ENCODE measurements at places on chromosomes 5 and 9.

- no peak for DNase-seq
Observed at GRCh38 chr5:7395432-7395946, 449 bp upstream of the ADCY2 start.

- no peak for DNase-seq
Observed at GRCh38 chr9:113645978-113646253, 182.4 kb downstream of the RGS3 start.

GRCh38 chr5:141879426-141879759 lies 1.2 kb upstream of the PCDH1 start:
- DNase-seq = no peak

DNA sequence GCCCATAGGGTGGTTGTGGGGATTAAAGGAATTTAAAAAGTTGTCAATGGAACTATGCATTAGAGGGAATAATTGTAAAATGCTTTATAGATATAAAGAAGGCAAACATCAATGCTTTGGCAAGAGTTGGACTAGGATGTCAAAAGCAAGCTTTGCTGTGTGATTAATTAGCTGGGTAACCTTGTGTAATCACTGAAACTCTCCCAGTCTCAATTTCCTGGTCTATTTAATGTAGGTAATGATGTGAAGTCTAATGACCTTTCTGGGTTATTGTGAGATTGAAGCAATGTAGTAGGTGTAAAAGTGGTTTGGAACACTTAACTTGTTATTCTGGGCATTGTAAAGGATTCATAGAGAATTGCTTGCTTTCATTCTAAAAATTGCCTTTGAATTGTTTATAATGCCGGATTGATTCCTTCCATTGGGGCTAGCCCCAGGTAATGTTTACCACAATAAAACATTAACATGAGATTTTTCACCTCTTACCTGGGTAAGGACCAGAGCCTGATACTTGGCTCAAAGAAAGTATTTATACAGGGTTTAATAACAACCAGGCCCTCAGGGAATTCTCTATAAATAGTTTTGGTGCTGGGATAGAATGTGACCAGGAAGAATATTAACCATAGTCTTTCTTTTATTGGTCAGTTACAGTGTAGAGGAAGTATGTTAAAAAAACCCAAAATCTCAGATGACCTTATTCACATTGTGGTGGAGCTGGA lies 30.0 kb upstream of the CLINT1 start:
- no peak for DNase-seq

GRCh38 chr5:165622864-165623536 lies 2117.6 kb downstream of the MAT2B start:
- DNase-seq = no peak

DNA sequence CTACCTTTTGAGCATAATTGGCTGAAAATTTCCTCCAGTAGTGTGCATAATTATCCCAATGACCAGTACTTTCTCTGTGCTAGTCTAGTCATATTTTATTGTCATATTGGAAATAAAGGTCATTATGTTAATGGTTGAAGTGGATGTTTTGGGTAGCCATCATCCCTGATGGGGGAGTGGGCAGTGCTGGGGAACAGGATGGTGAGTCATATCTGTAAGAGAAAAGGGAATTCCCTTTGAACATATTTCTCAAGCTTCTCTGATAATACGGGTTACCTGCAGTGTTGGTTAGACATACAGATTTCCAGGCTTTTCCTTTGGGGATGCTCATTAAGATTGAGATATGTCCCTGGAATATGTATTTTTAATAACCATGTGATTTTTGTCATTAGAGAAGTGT lies 33.3 kb upstream of the SPATA31D4 start:
- DNase-seq = no peak

DNA sequence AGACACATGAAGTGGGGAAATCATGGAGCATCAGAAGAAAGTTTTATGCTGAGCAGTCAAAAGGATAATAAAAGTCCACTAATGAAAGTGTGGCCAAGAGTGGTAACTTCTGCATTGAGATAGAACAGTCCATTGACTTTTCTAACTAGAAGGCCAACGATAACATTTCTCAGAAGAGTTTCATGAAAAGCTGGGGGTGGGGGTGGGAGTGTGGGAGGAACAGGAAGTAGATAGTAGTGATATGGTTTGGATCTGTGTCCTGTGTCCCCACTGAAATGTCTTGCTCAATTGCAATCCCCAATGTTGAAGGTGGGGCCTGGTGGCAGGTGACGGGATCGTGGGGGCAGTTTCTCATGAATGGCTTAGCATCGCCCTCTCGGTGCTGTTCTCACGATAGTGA lies 36.2 kb upstream of the SNAPC3 start:
- DNase-seq = no peak

DNA sequence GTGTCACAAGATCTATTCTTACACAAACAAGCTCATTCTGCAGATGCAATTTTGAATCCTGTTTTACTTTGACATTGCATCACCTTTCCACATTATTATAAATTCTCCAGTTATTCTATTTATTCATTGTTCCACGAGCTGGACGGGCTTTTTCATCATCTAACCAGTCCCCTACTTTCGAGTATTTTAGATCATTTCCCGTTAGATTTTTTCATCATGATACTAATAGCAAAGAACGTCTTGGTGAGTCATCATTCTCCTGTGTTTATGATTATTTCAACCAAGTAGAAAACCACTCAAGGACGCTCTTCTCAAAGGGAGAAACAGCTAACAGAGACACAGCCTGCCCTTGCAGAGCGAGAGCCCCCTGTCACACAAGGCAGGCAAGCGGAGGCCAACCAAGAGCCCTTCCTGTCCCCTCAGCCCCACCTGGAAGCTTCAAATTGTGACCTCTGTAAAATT lies 15.1 kb downstream of the BBLN start:
- DNase-seq = no peak

DNA sequence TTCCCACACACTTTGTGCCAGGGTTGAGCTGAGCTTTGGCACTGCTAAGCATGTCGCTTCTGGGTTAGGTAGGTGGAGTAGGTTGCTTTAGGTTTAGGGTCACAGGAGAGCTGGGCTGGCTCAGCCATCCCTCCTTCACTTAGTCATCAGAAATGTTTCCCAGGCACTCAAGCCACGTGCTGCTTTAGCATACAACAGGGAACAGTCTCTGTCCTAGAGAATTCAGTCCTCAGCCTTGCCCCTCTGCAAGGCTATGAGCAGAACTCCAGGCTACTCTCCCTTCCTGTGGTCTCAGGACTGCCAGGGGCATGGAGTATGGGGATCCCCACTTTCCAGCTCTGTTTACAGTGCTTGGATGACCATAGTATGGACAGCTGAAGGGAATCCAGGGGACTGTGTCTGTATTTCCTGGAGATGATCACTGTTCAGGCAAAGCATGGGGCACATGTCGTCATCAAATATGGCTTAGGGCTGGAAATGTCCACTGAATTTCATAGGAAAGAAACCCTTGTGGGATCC lies 7.5 kb upstream of the ANKRD33B start:
- no peak for DNase-seq

GRCh38 chr5:97224112-97224750 lies 41.2 kb upstream of the RIOK2 start:
- no peak for DNase-seq

DNA sequence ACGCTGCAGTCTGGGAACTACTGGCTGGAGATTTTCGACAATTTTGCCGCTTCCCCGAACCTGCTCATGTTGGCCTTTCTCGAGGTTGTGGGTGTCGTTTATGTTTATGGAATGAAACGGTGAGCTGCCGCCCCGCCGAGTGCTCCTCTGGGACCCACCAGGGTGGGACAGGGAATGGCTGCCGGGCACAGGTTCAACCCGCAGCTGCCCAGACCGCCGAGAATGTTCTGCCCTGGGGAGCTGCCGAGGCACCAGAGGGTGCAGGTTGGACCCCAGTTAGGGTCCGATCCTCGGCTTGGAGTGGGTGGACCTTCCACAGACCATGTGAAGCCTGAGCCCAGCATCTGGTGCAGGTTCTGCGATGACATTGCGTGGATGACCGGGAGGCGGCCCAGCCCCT lies 19.1 kb downstream of the SLC6A18 start:
- DNase-seq = no peak

GRCh38 chr9:21317956-21318923 lies 13.1 kb upstream of the IFNA5 start:
- peak; percentile 42 for DNase-seq

DNA sequence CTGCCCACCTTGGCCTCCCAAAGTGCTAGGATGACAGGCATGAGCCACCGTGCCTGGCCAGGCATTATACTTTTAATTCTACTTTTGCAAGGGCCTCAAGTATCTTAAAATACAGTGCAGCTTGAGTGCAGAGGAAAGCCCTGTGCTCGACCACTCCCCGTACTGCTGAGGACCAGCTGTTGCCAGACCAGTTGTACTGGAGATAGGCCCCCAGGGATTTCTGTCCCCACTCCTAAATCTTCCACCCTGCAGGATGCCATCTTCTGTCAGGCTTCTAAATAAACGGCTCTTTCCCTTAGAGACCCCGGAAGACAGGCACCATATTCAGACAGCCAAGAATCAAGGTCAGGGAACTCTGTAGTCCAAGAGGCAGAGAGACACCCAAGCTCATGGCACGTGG lies 16.6 kb upstream of the PSMD5 start:
- DNase-seq = no peak

GRCh38 chr9:4686112-4686511 lies 6.7 kb downstream of the CDC37L1 start:
- no peak for DNase-seq

GRCh38 chr9:15837079-15837679 lies 284.3 kb downstream of the CCDC171 start:
- peak; percentile 62 for DNase-seq

DNA sequence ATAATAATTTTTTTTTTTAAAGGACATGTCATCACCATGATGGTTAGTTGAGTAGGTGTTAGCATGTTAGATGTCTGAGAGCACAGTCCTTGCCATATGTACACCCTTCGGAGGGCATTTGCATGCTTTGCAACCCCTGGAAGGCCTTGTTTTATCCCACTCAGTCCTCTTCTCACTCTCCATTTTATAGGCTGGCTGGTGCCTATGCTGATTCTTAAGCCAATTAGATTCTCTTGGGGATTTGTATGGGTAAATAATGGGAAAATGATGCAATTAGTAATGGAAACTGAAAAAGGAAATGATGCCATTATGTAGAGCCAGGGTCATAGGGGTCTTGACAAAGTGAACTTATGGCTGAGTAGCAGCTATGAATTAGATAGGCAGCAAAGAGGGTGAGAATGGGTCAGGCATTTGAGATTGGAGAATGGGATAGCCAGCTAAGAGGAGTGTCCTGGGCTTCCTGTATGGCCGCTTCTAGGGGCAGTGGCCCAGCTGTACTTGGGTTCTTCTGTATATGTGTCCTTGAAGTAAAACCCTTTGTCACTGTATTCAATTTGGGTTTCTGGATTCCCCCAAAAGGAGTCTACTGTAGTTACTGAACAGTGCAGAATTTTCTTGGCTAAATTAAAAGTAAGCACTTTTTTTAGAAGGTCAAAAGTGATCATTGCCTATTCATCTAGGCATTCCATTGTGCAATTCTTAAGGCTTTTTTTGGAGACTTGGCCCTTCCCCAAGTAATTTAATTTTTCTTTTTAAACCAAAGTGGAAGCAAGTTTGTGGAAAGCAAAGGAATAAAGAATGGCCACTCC lies 31.6 kb downstream of the LRRTM2 start:
- no peak for DNase-seq

- peak; percentile 1 for DNase-seq
Observed at GRCh38 chr9:87812375-87813118, 70.1 kb upstream of the SPATA31E1 start.

- no peak for DNase-seq
Observed at GRCh38 chr9:8734760-8735159, 935.2 kb upstream of the DMAC1 start.

DNA sequence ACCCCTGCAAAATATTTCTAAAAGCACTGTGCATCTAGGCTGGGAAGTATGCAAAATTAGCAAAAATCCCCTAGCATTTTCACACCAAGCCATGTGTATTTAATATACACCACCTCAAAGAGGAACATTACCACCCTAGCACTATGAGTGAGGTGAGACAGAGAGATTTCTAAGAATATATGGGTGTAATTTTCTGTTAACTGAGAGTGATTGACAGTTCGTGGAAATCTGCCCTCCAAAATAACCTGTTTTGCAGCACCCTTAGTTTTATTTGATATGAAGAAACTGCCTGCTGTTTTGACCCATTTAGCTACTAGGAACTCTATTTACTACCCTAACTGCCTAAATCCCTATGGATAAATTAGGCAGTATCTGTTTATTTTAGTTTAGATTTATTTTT lies 64.2 kb upstream of the CDKN2B start:
- no peak for DNase-seq

- DNase-seq = no peak
Observed at GRCh38 chr5:28896949-28897348, 1858.6 kb upstream of the CDH9 start.

- no peak for DNase-seq
Observed at GRCh38 chr9:106868565-106868964, 5.6 kb downstream of the ZNF462 start.

- DNase-seq = no peak
Observed at GRCh38 chr5:94397508-94397907, 220.9 kb downstream of the KIAA0825 start.

GRCh38 chr9:121439711-121440664 lies 59.7 kb downstream of the GGTA1 start:
- no peak for DNase-seq

- DNase-seq = peak; percentile 82
Observed at GRCh38 chr5:10704949-10705621, 55.9 kb downstream of the DAP start.

DNA sequence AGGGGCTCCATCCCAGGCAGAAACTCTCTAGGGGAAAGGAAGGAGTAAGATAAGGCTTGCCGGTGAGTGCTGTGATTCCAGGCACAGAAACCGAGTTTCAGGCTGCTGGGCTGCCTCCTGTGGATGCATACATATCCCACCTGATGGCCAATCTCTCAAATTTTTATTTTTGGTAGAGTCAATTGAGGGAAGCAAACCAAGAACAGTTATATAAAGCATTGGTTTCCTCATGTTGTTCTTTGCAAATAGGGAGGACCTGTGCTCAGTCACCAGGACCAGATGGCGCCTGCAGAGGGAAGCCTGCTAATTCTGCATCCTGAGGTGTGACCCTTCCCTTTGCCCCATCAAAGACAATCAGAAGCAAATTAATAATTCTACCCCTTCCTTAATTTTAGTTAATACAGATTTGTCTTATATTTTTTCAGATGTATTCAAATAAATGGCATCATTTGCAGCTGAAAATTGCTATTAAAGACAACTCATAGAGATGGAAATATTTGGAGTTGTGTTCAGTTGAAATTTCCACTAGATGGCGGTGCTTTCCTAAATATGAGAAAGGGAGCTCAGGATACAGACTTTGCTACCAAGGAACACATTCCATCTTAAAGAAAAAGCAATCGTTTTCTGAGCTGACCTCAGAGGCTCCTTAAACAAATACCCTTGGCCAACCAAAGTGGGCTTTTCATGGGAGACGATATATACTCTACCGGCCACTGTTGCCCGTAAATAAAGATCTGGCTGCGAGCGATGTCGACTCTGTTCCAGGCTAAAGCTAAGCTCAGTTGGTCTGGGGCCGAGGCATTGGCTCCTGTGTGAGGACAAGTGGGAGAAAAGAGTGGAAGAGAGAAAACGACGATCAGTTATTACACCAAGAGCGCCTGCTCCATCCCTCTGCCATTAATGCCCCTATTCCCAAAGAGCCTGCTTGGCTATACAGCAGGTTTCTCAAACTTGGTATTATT lies 225.7 kb upstream of the KLF9 start:
- peak; percentile 21 for DNase-seq

- DNase-seq = no peak
Observed at GRCh38 chr5:137600721-137601360, 101.7 kb upstream of the SPOCK1 start.

All from AML-193 (cell line).